ENCODE measurements at places on chromosomes 5 and 9. TPM values are rescaled to one million over a fixed set of nuclear protein-coding genes. Genes with fewer than 3 reads are reported as not detected.

Gene KCNIP1
- not detected for polyA plus RNA-seq

DNA sequence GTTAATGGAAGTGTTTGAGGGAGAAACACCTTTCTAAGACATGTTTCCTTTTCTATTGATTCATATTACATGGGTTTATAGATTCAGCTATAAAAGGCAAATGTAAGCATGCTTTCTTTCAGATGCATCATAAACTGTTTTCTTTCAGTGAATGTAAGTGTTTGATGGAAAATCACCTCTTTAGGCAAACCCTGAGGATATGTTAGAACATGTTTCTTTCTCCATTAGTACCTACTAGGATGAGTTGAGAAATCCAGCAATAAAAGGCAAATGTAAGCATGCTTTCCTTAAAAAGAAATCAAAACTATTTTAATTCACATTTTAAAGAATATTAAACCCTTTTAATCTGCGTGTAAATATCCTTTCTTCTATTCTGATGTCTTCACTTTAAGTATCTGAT is 31.6 kb downstream of the FNIP1 start:
- H3K27me3 ChIP-seq, result no peaks in the 10 kb centered on the region
- H3K36me3 ChIP-seq, result no peaks in the 10 kb centered on the region
- H3K4me3 ChIP-seq, result no peak overlapping the region
- DNase-seq, result no peak
- H3K4me1 ChIP-seq, result peaks cover 7% of the 10 kb centered on the region

DNA sequence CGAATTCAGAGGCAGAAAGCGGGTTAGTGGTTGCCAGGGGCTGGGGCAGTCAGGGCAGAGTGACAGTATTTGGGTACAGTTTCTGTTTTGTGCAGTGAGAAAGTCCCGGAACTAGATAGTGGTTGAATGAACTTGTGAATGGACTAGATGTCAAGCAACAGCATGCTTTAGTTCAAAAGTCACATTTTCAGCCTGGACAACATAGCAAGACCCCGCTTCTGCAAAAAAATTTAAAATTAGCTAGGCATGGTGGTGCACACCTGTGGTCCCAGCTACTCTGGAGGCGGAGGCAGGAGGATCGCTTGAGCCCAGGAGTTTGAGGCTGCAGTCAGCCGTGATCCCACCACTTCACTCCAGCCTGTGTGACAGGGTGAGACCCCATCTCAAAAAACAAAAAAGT is 8.4 kb downstream of the NOTCH1 start:
- H3K27me3 ChIP-seq, result no peaks in the 10 kb centered on the region
- peaks cover 39% of the 10 kb centered on the region for H3K36me3 ChIP-seq
- H3K27ac ChIP-seq, result no peak overlapping the region
- H3K4me3 ChIP-seq, result no peak overlapping the region

- H3K4me1 ChIP-seq, result peaks cover 29% of the 10 kb centered on the region
- no peaks in the 10 kb centered on the region for H3K27me3 ChIP-seq
Observed at GRCh38 chr9:132020820-132021510, 58.7 kb downstream of the MED27 start.

Gene TBC1D9B
- 69.2 TPM for polyA plus RNA-seq

DNA sequence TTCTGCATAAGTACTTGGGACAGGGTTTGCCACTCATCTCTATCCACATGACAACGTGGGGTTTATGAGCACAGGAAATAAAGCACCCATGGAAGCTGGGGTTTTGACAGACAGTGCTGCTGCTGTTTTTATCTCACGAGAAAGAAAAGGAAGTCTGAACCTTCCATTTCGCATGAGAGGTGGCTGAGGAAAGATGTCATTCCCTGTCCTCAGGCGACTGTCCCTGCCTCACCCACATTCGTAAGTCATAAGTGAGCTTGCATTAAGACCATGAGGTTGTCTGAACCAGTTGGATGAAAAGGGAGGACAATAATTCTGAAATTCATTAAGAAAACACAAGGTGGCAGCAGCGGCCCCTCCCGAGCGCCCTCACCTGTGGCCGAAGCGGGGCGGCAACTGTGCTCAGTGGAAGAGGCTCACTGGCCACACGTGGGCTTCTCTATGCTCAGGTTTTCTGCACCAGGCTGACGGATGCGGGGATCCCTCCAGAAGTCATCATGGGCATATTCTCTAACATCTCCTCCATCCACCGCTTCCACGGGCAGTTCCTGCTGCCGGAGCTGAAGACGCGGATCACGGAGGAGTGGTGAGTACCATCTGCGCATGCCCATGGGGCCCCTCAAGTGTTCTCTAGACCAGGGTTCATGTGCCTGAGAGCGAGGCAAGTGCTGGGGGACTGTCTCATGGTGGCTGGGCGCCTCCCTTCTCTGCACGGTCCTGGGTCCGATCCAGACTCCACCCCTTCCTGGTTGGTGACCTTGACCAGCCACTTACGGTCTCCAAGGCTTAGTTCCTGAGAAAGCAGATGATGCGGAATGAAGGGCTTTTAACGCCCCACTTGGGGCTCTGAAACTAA is 54.7 kb upstream of the SUSD3 start:
- H3K4me1 ChIP-seq, result no peaks in the 10 kb centered on the region
- H3K36me3 ChIP-seq, result no peaks in the 10 kb centered on the region
- H3K27ac ChIP-seq, result no peak overlapping the region

Gene TAF1L
- polyA plus RNA-seq, result not detected

DNA sequence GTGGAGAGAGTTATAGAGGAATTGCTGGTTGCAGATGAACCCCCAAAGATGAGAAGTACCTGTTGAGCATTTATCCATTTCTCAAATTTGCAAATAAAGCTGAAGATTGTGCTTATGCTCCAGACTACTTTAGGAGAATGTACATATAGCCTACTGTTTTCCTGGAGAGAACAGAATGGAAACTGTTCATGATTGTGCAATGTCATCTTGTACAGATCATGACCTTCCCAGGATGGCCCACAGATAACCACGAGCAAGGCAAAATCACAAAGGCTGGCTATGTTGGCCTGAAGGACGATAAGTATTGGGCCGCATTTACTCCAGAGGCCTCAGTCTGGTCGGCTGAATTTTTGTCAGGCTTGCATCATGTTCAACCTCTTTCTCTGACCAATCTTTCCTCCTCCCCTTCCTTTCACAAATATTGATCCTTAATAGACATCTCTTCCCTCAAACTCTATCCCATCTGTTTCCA is 28.5 kb upstream of the RICTOR start:
- no peaks in the 10 kb centered on the region for H3K27me3 ChIP-seq
- no peak overlapping the region for H3K4me3 ChIP-seq
- no peaks in the 10 kb centered on the region for H3K36me3 ChIP-seq

GRCh38 chr9:130058154-130058553 is 4.4 kb downstream of the GPR107 start:
- DNase-seq, result no peak
- no peak overlapping the region for H3K4me3 ChIP-seq
- H3K27ac ChIP-seq, result no peak overlapping the region
- H3K27me3 ChIP-seq, result no peaks in the 10 kb centered on the region
- peaks cover 6% of the 10 kb centered on the region for H3K4me1 ChIP-seq

Gene PDZD2
- 3.1 TPM for polyA plus RNA-seq

DNA sequence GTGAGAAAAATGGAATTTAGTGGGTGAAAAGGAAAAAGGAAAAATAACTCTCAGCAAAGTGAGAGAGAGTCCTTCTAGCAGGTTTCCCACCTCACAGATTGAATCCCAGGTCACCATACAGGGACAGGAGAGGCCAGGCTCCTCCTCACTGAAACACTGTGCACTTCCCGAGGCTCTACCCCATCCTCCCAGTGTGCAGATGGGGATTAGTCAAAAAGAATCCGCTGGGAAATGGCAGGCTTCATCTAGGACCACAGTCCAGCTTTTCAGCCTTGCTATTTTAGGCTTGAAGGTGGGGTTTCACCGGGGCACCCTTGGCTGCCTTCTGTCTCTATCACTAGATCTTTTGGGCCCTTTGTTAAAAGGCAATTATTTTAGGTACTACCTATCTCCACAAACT is 47.8 kb downstream of the YIPF5 start:
- DNase-seq, result no peak
- H3K27me3 ChIP-seq, result no peaks in the 10 kb centered on the region
- no peaks in the 10 kb centered on the region for H3K36me3 ChIP-seq
- H3K27ac ChIP-seq, result no peak overlapping the region
- H3K4me3 ChIP-seq, result no peak overlapping the region

Gene ARSB
- 4.5 TPM for polyA plus RNA-seq

Gene OMD
- polyA plus RNA-seq, result not detected

DNA sequence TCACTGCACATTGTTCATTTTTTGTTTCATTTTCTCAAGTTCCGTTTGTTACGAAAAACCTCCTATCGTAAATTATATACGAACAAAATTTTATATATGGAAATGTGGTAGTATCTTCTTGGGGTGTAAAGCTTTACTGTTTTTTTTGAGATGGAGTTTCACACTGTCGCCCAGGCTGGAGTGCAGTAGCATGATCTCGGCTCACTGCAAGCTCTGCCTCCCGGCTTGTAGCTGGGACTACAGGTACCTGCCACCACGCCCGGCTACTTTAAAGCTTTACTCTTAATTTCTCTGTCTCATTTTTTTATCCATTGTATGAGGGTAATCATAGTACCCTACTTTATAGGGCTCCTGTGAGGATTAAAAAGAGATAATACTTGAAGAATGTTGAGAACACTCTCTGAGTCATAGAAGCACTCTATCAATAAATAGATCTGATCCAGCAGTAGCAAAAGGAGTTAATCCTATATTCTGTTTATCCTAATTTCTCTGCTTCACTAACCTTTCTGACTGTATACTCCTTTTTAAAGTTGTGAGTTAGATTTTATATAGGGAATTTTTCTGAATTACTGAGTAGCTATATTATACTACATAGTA is 5.6 kb upstream of the LRRC70 start:
- H3K27me3 ChIP-seq, result no peaks in the 10 kb centered on the region
- no peak overlapping the region for H3K27ac ChIP-seq
- no peak for DNase-seq
- H3K4me3 ChIP-seq, result no peak overlapping the region

- H3K4me1 ChIP-seq, result peaks cover 12% of the 10 kb centered on the region
- H3K27me3 ChIP-seq, result peaks cover 48% of the 10 kb centered on the region
- H3K27ac ChIP-seq, result no peak overlapping the region
- no peaks in the 10 kb centered on the region for H3K36me3 ChIP-seq
- H3K4me3 ChIP-seq, result peak overlapping the region; percentile 62
Observed at GRCh38 chr9:97853844-97854695, 1.0 kb downstream of the FOXE1 start.

Gene LARP1
- polyA plus RNA-seq, result 139 TPM

Gene UNC13B
- 10.9 TPM for polyA plus RNA-seq

Gene EQTN
- polyA plus RNA-seq, result 0.21 TPM

Gene BARHL1
- polyA plus RNA-seq, result not detected

DNA sequence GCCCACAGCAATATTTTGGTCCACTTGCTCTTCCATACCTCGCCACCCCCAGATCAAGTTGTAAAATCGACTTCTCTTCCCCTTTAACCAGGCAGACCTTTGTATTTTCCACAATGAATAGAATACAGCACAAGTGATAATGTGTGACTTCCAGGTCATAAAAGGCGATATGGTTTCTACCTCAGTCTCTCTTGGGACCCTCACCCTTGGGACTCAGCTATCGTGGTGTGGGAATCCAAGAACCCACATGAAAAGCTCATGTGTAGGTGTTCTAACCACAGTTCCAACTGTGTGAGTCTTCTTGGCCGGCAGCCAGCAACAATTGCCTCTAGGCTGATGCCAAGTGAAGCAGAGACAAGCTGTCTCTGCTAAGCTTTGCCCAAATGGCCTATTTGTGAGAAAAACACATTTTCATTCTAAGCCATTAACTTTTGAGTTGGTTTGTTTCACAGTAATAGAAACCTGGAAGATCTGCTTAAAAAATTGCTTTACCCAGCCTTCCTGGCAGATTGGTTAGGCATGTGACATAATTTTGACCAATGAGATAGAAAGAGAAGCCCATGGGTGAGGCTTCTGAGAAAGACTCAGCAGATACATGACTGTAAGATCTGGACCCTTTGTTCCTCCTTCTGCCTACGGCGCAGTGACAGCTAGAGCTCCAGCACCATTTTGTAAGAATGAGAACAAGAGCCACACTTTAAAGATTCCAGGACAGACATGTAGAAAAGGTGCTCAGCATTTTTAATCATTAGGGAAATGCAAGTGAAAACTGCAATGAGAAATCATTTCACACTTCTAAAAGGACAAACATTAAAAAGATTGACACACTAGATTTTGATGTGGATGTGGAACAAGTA is 18.3 kb upstream of the MLLT3 start:
- H3K27ac ChIP-seq, result no peak overlapping the region
- H3K4me3 ChIP-seq, result no peak overlapping the region
- H3K27me3 ChIP-seq, result no peaks in the 10 kb centered on the region
- no peaks in the 10 kb centered on the region for H3K36me3 ChIP-seq
- no peak for DNase-seq

DNA sequence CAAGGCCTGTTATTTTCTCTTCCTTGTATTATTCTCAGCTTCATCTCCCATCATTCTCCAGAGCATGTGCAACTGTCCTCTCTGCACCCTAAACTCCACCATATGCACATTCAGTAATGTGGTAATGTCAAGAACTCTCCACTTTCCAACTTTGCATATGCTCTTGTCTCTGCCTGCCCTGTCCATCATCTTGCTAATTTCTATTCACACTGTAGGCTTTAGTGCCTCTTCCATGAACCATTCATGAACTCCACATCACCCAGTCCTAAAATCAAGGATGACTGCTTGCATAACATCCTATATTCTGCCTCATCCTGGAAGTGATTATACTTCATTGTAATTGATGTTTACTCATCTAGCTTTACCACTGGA is 354.8 kb downstream of the PDE4D start:
- no peaks in the 10 kb centered on the region for H3K4me1 ChIP-seq
- H3K4me3 ChIP-seq, result no peak overlapping the region
- no peak overlapping the region for H3K27ac ChIP-seq
- DNase-seq, result no peak
- no peaks in the 10 kb centered on the region for H3K27me3 ChIP-seq
- H3K36me3 ChIP-seq, result no peaks in the 10 kb centered on the region

Data from keratinocyte (primary cell).